ENCODE measurements at places on chromosomes 11 and 22.

DNA sequence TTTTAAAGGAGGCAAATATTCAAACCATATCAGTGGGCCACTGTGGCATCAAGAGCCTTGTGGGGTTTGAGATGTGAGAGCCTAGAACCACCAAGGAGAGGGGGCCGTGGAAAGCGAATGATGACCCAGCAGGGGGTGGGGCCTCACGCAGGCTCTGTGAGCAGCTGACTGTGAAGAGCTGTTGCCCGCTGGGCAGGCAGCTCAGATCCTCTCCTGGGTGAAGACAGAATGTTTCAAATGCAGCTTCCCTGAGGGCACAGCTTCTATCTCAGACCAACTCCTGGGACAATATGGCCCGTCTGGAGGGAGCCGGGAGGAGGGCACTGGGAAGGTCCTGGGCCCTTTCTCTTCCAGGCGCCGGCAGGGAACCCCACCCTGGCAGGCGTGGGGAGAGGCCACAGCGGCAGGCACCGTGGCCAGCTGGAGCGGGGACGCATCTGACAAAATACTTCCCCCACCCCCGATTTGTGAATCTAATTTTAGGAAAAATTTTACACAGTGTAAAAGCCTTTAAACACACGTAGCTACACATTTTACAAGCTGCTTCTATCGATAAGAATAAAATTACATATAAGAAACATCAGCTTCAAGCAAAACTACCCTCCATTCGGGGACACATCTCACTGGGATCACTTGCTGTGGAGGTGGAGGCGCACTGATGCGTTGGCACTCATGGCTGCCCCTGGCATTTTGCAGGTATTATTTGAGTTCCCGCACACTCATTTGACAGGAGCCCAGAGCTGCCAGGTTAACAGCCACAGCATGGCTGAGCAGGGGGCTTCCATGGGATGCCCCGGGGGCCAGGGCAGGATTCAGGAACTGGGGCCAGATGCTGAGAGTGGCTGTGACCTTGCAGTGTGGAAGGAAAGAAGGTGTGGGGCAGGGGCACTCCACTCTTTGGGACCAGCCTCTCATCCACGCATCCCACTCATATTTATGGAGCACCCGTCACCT lies 40.3 kb downstream of the PARVG start:
- no peak for DNase-seq

- no peak for DNase-seq
Observed at GRCh38 chr11:3223932-3224381, 5.3 kb upstream of the MRGPRG start.

- DNase-seq: no peak
Observed at GRCh38 chr11:108933630-108934029, 268.8 kb downstream of the DDX10 start.

DNA sequence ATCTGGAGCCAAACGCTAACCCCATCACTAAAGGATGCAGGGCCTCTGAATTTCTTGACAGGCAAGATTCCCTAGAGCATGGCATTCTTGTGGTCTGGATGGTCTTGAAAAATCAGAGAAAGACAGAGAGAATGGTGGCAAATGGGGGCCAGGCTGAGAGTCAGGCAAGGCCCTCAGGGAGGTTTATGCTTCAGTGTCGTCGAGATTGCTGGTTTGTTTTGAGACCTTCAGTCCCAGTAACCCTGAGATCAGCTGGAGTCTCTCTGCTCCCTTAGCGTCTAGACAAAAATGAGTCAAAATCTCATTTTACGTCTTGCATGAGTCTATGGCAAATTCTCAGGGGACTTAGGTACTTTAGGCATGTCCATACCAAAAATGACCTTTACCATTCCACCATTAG lies 539.3 kb downstream of the SOX6 start:
- DNase-seq: no peak

DNA sequence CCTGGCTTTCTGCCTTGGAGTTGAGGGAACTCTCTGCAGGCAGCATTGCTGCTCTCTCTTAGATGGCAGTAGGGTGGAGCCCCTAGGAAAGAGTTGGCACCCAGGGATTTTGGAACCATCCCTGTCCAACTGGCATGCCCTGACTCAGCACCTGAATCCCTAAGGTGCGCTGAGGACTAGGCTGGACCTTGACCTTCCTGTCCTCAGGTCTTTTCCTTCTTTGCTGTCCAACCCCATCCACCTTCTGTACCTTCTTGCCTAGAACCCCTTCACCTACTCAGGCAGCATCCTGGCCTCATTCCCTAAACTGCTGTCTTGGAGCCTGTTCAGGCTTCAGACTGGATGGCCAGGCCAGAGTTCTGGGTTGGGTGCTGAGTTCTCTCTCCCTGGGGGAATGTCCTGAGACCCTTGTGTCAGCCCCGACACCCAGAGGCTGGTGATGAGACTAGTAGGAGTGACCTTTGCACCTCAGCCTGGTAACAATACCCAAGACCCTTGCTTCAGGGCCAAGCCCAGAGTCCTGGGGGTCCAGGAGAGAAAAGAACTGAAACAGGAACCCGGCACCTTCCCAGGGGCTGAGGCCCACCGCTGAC lies 2.5 kb upstream of the POLD4 start:
- no peak for DNase-seq

GRCh38 chr11:43576320-43576802 lies 104.2 kb upstream of the HSD17B12 start:
- DNase-seq: no peak

GRCh38 chr11:20112291-20113148 lies 47.8 kb downstream of the DBX1 start:
- no peak for DNase-seq

DNA sequence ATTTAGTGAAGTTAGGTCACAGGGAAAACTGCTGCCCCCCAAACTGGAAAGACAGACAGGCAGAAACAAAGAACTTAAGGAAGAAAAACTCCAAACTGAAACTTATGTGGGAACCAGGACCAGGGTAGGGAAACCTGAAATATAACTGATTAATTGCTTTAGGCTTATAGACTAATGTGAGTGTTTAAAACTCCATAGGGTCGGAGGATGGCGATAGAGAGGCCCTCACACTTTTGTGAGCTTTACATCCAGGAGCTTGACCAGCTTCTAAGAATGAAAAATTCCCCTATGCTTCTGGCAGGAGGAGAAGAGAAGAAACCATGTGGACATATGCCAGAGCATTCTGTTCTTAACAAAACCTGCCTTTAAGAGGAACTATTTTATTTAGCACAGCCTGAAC lies 598.6 kb downstream of the NELL1 start:
- no peak for DNase-seq

- DNase-seq: no peak
Observed at GRCh38 chr11:271319-271715, 6.9 kb upstream of the NLRP6 start.

GRCh38 chr11:86514453-86514852 lies 139.8 kb downstream of the CCDC81 start:
- DNase-seq: no peak

- DNase-seq: no peak
Observed at GRCh38 chr22:49582181-49582580, 245.5 kb downstream of the BRD1 start.

GRCh38 chr11:78223320-78223954 lies 34.7 kb downstream of the USP35 start:
- DNase-seq: no peak

GRCh38 chr11:94741022-94741679 lies 27.0 kb upstream of the AMOTL1 start:
- no peak for DNase-seq

DNA sequence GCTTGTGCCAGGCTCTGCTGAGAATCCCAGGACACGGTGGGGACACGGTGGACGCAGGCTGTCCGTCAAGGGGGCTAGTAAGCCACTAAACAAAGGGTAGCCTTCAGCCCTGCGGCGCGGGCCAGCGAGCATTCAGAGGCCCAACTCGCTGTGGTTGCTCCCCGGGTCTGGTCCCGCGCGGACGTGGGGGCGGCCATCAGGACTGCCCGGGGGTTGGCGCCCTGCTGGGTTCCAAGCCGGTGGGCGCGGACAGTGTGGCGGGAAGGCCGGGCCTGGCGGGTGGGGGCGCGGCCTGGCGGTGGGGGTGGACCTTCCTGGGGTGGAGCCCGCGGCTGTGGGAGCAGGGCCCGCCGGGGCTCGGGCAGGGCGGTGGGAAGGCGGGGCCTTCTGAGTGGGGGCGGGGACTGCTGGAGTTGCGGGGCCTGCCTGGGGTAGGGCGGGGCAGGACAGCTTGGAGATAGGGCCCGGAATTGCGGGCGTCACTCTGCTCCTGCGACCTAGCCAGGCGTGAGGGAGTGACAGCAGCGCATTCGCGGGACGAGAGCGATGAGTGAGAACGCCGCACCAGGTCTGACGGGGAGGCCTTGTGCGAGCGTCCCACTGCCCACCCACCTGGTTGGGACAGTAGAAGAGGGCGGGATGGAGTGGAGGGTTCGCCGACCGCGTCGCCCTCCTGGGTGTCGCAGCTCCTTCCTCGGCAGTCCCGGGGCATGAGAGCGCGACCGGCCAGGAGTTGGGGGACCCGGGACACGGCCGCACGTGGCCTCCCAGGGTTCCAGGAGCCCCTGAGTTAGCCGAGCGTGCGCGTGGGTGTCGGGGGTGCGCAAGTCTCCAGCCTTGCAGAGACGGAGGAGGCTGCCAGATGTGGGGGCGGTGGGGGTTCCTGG lies at the start of gene SERHL2:
Gene SERHL2, plus strand, starts transcription at position 482 of the 887 bp plus-strand sequence. Its CDS starts 65 bp downstream, at position 547.
- DNase-seq: peak; percentile 57

DNA sequence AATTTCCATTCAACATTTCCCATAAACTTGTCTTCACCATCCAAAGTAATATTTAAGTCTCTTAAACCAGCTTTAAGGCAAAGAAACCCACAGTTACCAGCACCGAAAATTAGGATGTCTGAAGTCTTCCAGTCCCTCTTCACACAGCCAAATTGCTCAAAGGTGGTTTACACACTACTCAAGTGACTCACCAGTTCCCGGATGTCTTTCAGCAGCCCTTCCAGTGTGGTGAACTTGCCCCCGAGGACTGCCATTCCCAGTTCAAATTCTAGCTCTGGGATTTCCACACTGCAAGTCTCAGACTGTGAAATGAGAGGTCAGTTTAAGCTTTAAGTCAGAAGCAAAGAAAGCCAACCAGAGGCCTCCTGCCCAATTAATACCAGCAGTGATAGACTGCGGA lies 5.1 kb downstream of the ZPR1 start:
- DNase-seq: no peak

- DNase-seq: no peak
Observed at GRCh38 chr11:88333862-88334261, 3.7 kb downstream of the CTSC start.

GRCh38 chr11:86873573-86874083 lies 73.3 kb downstream of the PRSS23 start:
- DNase-seq: no peak

GRCh38 chr22:24465566-24465965 lies 29.6 kb upstream of the UPB1 start:
- no peak for DNase-seq

DNA sequence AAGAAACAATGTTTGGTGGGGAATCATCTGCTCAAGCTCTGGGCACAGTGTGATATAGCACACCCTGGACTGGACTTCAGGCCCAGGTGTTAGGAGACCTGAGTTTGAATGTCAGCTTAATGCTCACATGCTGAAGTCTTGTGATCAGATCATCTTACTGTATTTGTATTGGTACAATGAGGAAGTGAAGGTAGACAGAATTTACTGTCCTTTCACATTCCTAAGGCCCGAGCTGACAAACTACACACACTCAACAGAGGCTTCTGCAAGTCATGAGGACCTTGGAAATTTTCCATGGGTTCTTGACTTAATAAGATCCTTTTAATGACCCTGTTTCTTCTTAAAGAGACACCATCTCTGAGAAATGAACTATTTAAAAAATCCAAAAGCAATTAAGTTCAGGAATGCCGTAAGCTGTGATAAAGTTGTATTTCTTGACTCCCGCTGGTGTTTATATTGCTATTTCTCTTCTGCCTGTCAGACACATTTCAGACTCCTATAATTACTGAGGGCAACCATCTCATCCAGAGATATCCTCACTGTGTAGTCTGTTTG lies 802.0 kb downstream of the DLG2 start:
- DNase-seq: no peak

DNA sequence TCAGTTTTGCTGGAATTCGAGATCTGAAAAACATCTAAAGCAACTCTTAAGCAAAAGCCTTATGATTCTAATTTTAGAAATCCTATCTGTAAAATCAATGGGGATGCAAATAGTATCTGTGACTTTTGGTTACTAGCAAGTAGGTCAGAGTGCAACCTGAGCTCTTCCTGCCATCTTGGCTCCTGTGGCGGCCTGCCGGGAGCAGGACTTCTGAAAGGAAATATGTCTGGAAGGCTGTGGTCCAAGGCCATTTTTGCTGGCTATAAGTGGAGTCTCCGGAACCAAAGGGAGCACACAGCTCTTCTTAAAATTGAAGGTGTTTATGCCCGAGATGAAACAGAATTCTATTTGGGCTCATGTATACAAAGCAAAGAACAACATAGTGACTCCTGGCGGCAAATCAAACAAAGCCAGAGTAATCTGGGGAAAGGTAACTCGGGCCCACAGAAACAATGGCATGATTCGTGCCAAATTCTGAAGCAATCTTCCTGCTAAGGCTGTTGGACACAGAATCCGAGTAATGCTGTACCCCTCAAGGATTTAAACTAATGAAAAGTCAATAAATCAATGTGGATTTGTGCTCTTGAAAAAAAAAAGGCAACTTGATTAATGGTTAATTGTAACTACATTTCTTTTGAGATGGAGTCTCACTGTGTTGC lies 1.7 kb downstream of the SAMM50 start:
- DNase-seq: no peak

GRCh38 chr11:44573333-44573732 lies 7.9 kb downstream of the CD82 start:
- no peak for DNase-seq

- DNase-seq: no peak
Observed at GRCh38 chr22:48868554-48868953, 959.1 kb downstream of the BRD1 start.

GRCh38 chr11:12684816-12685215 lies 10.6 kb downstream of the TEAD1 start:
- DNase-seq: no peak

GRCh38 chr11:69943506-69943905 lies 124.3 kb upstream of the FGF3 start:
- DNase-seq: no peak

- no peak for DNase-seq
Observed at GRCh38 chr22:36257948-36258670, 5.2 kb downstream of the APOL1 start.

- no peak for DNase-seq
Observed at GRCh38 chr11:1838426-1839144, at the start of gene TNNI2. TSS of gene TNNI2 (plus strand) at chr11:1838981. CDS start at chr11:1839697, 716 bp downstream.

DNA sequence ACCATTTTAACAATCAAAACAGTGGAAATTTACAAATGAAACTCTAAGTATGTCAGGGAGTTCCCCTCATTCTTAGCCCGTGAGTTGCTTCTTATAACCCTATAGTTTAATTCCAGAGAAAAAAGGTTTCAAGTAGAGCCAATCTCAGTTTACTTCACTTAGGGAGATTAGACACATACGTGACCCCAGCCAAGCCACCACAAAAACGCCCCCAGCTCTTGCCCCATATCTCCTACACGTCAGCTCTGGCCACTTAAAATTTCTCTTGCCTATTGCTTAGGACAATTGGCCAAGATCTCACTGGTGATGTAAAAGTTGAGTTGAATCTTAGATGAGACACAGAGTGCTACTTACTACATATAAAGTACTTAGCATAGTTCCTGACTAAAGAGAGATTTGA lies 166.4 kb downstream of the ETS1 start:
- DNase-seq: no peak
